ENCODE measurements at places on chromosomes 1 and 21.

- no peak for DNase-seq
Measured at GRCh38 chr1:35452106-35452774, 105.0 kb downstream of the KIAA0319L start.

GRCh38 chr21:28391938-28392849 lies 600.5 kb downstream of the LTN1 start:
- DNase-seq: no peak

DNA sequence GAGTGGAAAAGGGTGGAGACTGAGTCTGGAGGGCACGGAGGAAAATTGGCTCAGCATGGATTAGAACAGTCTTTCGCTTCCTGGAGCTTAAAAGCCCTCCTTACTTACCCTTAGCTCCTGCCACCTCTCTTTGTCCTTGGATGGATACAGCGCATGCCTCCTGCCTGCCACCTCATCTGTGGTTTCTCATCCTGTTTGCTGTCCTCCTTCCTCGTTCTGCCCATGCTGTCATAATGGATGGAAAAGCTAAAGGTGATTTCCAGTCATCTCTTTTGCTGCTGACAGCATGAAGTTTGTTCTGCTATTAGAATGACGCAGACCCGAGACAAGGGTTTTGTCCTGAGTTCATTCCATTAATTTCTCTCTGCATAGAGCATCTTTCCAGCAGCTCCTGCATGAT lies 425.9 kb downstream of the KIF26B start:
- no peak for DNase-seq

DNA sequence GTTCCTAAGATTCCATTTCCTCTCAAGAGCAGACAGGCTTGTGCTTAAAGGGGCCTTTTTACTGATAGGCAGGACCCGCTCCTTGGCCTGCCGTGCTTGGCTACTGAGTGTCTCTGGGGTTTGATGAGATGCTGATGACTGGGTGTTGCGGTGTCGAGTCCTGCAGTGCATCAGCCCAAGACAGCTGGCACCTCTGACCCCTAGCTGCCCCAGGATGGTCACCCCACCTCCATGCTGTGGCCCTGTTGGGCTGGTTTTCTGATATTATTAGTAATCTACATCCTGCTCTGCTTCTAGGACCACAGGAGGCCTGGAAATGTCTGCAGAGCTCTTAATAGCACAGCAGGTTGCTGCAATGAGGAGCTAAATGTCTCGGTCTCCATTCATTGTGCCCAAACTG lies 28.7 kb downstream of the LRRC71 start:
- no peak for DNase-seq

DNA sequence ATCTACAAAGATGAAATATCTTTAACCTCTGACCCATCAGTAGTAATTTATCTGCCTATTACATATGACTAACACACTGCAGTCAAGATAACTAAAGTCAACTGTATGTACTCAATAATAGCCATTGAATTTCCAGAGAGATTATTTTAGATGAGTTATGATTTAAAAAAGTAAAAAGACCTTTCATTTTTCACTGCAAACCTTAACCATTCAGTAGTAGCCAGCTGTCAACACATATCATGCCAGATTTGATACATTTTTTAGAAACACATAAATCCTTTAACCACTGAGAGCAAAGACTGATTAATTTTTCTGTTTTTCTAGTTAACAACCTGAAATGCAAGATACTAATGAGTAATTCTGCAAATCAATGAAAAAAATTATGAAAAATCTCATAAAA lies 31.0 kb downstream of the PALMD start:
- no peak for DNase-seq

- no peak for DNase-seq
Measured at GRCh38 chr1:114130846-114131525, 22.7 kb downstream of the SYT6 start.

GRCh38 chr1:229339520-229339919 lies 3.3 kb downstream of the CCSAP start:
- DNase-seq: no peak

DNA sequence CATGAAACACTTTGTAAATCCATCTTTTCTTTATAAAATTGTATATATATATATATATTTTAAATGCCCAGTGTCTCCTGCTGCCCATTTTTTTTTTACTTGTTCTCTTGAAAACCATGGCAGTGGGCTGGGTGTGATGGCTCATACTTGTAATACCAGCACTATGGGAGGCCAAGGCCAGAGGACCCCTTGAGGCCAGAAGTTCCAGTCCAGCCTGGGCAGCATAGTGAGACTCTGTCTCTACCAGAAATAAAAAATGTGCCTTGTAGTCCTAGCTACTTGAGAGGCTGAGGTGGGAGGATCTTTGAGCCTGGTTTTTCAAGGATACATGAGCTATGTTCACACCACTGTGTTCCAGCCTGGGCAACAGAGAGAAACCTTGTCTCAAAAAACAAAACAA lies 62.2 kb downstream of the HS2ST1 start:
- no peak for DNase-seq

DNA sequence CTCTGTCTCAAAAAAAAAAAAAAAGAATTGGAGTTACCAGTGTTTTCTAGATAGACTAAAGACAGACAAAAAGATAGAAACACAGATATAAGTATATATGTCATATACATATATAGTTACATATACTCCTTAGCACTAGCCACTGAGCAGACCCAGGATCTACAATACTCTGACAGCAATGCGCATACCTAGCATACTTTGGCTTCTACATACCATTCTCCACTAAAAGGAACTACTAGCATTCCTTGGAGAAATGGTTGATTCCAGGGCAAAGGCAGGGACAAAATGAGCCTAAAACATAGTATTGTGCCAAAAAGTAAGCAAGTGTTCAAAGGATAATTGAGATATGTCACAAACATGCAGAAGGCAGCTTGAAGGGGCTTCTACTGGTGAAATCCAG lies 22.7 kb downstream of the SYNJ1 start:
- no peak for DNase-seq

DNA sequence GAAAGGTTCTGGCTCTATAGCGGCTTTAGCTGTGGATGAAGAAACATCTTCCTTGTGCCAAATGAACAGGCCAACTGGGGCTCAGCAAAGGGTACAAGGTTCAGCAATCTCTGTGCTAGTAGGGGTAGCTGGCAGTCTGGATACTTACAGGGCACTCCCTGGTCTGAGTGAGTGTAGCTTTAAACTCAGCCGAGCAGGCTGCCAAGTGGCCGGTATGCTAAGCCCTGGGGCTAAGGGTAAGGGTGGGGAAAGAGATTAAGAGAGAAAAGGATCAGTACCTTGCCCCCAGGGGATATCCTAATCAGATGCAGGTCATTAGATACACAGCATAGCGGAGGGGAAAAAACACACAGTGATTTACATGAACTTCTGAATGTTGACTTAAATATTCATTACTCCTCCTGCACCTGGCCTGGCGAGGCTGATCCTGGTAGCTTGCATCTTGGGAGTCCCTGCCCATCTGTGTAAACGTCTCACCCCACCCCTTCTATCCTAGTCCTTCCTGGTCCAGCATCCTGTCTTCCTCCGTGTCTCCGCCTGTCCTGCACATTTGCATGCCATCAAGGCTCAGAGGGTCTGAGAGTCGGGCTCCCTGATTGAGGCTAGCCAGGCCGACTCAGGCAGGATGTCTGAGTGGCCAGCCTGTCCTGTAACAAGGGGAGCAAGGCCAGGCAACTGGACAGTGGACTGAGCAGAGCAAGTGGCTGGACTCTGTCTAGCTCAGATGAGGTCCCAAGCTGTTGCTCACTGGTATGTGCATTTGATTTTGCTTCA lies 39.5 kb upstream of the CNTN2 start:
- no peak for DNase-seq

DNA sequence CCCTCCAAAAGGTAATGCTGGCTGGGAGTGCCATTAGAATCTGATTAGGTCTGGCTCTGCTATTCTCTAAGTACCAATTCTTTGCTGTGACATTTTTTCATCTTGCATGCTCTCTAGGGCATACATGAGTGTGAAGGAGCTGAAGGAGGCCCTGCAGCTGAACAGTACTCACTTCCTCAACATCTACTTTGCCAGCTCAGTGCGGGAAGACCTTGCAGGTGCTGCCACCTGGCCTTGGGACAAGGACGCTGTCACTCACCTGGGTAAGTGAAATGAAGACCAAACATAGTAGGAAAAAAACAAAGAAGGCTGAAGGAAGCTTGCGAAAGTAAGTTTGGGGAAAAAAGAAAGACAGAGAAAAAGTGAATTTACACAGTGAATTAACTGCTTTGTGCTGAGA lies 207.9 kb downstream of the PAPPA2 start:
- DNase-seq: no peak

DNA sequence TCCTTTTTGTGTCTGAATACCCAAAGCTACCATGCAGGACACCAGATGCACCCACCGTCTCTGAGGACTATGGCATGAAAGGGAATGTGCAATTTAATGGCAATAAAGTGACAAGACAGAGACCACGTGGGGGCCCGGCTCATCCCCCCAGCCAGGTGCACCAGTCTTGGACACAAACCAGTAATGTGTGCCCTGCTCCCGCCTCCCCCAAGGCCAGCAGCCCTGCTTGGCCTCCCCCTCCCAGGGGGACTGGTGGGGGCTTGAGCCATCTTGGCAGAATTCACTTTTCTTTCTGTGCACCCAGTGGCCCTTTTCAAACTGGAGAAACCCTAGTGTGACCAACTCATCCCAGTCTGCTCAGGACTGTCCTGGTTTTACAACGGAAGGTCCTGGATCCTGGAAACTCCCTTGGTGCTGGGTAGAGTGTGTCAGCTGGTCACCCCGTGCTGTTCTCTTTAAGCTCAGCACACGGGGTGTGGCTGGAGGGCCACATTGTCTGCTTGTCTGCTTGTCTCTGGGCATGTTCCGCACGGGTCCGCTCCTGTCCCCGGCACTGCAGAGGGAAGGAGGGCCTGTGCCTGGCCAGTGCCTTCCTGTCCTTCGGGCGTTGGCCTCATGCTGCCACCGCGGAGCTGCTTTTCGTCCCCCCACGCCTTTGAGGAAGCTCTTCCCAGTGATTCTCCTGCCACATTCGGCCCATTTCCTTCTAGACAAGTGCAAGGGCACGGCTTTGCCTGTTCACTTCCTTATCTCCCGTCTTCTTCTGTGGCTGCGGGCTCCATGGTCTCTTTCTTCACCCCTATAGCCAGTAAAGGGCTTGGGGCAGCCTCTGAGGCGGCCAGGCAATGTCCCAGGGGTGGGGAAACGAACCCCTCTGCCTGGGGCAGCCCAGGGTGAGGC lies 45.8 kb upstream of the TTC34 start:
- DNase-seq: no peak

DNA sequence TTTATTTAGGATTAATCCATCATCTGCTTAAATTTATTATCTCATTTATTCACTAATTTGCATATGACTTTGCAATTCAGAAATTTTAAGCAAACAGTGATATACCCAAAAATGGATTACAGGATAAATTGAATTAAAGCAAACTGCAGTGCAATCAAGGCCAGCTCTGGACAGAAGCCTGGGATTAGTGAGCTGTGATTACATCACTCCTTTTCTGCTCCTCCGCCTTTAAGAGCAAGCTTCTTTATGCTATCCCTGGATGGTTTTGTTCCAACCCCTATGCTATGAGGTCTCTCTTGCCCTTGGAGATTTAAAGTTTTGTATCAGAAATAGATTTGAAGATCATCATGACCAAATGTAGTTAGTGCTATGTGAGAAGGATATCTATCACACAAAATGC lies 32.6 kb downstream of the GPR52 start:
- DNase-seq: no peak

- DNase-seq: no peak
Measured at GRCh38 chr21:42704861-42705260, 51.4 kb downstream of the PDE9A start.

DNA sequence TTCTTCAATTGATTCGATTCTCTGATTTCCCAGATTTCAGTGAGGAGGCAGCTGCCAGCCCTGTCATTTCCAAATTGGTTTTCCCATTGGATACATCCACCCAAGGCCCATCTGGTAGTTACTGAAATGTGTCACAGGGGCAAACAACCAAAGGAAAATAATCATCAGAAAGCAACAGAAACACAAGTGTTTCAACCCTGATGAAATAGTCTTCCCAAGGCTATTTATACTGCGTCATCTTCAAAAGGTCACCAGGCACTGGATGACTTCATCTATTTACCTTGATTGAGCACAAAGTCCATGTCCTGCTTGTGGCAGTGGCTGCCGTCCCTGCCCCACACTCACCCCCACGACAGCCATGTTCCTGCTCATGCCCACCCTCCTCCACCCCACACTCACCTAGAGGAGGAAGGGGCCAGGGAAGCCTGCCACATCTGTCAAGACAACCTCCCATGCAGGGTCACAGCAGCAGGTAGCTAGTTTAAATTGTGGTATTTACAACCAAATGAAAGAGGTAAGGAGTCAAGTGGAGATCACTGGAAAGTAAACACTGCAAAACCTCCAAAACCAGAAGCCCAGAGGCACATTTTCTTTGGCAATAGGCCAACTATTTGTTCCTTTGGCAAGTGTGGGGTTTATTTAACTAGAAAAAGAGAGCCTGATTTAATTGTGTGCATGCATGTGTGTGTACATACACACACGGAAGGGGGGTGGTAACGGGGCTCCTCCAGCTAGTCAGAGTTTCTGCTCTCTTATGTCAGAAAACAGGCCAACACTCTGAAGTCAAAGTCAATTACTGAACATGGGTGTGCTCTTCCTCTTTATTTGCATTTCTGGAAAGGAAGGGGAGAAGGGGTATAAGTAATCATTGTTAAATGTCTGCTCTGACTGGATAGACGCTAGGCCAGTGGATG lies 49.5 kb upstream of the RAB4A start:
- no peak for DNase-seq

DNA sequence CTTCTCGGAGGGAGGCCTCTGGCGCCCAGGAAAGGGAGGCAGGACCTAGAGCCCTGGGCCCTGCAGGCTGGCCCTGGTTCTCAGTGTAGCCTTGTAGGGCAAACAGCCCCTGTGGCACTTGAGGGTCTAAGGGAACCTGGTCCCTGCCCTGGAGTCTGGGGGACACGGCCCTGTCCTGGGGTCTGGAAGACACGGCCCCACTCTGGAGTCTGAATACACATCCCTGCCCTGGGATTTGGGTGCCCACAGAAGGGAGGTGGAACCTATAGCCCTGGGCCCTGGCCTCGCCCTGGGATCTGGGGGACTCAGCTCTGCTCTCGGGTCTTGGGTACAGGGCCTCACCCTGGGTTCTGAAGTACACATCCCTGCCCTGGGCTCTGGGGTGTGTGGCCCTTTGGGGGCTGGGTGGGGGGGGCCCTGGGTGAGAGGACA lies 97.9 kb downstream of the OBSCN start:
- no peak for DNase-seq
